ENCODE measurements at places on chromosomes 4 and X. TPM values are rescaled to one million over a fixed set of nuclear protein-coding genes. Genes with fewer than 3 reads are reported as not detected.

The FGF13 gene
- total RNA-seq = not detected

The HDAC8 gene
- total RNA-seq = 33.5 TPM

The PPARGC1A gene
- total RNA-seq = 0.59 TPM

DNA sequence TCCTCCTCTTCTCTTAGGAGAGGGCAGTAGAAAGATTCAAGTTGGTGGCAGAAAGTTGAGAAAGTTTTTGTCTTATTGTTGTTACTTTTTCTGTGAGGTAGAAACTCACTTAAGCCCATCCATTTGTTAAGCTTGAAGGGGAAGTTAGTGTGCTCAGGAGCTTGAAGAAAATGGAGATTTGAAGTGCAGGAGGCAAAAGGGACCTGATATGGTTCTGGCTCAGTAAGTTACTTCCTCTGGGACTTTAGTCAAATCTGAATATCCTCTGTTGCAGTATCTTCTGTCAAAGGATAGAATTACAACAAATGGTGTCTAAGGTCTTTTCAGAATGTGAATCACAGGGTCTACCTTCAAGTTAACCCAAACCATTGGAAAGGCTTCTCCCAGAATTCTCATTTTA, 46.2 kb downstream of the CXCL13 start:
- no peak for DNase-seq

DNA sequence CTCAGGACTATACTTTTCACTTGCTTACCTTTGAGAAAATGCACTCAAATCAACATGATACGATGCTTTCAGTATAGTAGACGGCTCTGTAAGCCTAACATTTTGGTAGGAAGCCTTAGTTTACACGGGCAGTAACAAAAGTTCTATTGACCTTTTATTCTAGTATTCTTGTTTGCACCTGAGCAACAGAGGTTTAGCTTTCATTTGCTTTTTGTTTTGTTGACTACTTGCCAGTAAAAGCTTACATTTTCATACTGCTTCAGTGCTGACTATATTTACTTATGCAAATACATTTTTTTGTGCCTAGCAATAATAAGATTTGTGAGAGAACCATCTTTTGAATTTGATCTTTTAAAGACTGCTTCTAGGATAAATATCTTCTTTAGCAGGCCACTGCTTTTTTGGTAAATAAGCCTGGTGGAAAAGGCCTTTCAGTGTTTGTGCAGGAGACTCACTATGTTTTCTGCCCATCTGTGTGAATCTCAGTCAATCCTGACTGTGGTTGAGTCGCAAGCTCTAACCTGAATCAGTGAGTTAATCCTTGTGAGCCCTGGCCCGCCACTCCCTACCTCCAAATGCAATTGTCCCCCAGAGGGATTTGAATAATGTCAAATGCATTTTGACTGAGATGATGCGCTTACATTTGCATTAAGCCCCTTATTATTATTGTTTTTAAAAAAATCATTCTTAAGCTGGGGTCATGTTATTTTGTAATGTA, 21.9 kb downstream of the FHIP1A start:
- no peak for DNase-seq

The CABS1 gene
- not detected for total RNA-seq
